Stimulated activated CD8-positive, alpha-beta memory T cell treated with anti-CD3 and anti-CD28 coated beads, Interleukin-12 subunit alpha, Interleukin-12 subunit beta, amount 100 ng/mL, for 4 hours (primary cell): ENCODE measurements at places on chromosomes 5 and 9.

- no peak for DNase-seq
Observed at GRCh38 chr9:111831371-111832108, 36.8 kb upstream of the SHOC1 start.

DNA sequence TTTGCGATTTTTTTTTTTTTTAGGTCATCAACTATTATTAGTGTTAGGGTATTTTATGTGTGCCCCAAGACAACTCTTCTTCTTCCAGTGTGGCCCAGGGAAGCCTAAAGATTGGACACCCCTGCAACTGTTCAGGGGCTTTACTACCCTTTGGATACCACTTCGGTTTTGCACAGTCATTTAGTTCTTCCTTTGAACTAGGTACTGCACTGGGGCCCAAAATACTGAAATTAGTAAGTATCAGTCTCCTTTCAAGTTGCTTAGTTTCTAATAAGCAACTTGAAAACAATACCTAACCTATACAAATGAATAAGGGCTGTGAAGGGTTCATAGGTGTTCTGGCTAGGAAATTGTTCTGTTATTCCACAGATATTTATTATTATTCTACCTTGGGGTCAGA is 45.3 kb downstream of the CWC27 start:
- no peak for DNase-seq

DNA sequence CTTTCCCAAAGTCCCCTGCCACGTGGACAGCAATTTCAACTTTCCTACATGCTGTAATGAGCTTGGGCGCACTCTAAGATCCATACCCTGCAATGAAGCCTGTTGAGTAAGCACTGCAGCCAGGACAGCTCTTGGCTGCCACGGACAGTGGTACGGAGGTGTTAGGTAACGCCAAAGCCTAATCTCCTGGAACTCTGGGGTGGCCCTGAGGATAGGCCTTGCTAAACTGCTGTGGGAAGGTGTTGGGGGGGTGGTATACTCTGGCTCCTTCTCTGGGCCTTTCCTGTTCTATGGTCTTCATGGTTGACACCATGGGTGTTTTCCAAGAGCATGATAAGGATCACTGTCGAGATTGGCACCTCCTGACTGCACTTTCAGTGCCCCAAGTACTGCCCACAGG is 66.4 kb upstream of the PITX1 start:
- no peak for DNase-seq

- DNase-seq = no peak
Observed at GRCh38 chr5:136337788-136338187, 27.6 kb downstream of the TRPC7 start.

- no peak for DNase-seq
Observed at GRCh38 chr5:72543365-72543764, 36.2 kb upstream of the ZNF366 start.

DNA sequence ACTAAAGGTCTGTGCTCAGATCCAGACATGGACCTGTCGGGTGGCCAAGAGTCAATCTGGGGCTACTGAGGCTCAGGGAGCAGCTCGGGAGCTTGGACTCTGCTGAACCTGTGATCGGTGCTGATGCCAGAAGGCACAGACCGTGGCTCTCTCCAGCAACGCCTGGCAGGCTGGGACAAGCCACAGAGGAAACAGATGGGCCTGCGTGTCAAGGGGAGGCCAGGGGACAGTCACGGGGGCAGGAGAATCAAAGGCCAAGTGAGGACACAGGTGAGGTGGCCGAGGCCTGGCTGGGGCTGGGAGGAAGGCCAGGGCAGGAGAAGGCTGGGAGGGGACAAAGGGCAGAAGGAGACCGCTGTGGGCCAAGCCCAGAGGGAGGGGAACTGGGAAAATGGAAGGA is 43.4 kb downstream of the EPB41L4B start:
- DNase-seq = no peak

- no peak for DNase-seq
Observed at GRCh38 chr9:71716138-71716909, 52.0 kb downstream of the CEMIP2 start.
